ENCODE measurements at places on chromosomes 12 and 14.

DNA sequence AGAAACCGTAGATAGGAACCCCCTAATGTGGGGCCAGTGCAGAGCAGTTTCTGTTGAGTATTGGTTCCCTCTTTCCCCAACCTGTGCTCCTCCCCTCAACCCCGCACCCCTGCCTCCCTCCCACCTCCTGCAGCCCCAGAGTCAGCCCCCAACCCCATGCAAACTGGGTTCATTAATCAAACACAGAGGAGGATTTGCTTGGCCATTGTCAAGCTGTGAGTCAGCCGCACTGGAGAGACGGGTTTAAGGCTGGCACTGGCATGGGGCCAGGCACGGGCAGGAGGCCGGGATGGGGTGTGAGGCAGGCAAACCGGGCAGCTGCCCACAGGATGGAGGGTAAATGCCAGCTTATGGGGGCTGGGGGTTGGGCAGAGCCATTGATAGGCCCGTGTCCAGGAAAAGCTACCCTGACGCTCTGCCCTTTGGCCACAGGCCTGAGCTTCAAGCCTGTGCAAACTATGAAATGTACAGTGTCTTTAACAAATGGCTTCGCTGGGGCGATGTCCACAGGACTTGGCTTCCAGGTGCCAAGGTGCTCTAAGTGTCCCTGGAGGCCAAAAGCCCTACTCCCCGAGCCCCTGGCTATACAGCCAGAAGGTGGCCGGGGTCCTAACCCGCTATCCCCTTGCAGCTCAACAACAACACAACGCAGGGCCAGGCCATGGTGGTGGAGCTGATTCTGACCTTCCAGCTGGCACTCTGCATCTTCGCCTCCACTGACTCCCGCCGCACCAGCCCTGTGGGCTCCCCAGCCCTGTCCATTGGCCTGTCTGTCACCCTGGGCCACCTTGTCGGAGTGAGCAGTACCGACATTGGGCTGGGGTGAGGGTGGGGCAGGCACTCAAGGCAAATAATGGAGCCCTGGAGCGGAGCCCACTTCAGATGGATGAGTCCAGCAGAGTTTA lies 1.4 kb downstream of the AQP5 start:
- DNase-seq = no peak

GRCh38 chr12:53200458-53201176 lies 6.4 kb downstream of the ITGB7 start:
- no peak for DNase-seq

DNA sequence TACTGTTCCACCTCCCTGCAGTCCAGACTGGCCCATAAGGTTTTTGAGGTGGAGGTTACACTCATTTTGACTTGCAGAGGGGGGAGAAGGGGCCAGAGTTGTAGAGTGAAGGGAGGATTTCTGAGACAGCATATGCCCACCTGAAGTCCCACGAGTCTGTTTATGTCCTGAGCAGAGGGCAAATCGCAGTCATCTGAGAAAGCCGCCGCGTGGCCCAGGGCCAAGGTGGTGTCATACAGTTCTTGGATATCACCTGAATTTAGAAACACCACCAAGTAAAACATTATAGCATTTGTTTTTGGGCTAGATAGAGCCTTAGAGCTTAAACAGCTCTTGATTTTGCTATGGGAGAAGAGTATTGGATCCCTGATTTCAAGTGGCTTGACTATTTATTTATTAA lies 30.9 kb downstream of the TDG start:
- DNase-seq = no peak

- DNase-seq = no peak
Measured at GRCh38 chr14:70871001-70871400, 36.3 kb upstream of the PCNX1 start.

DNA sequence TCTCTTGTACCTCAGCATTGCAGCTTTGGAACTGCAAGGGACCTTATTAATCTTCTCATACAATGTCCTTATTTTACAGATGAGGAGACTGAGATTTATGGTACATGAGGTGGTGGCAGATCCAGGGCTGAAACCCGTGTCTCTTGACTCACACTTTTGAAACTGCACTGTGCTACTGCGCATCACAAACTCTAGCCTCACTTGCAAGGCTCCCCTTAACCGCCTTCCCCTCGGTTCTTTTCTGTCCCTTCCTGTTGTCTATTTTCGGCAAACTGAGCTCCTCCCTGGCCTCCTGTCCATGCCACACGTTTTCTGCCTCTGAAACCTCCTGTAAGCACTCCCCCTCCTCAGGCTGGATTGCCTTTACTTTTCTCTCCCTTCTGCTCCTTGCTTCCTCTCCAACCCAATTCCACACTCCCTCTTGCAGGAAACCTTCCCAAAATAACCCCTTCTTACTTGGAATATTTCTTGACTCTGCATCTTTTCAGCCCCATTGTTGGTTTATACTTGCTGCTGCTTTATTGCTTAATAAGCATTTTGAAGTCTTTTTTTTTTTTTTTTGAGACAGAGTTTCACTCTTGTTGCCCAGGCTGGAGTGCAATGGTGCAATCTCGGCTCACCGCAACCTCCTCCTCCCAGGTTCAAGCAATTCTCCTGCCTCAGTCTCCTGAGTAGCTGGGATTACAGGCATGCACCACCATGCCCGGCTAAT lies 72.4 kb upstream of the CISTR start:
- no peak for DNase-seq

DNA sequence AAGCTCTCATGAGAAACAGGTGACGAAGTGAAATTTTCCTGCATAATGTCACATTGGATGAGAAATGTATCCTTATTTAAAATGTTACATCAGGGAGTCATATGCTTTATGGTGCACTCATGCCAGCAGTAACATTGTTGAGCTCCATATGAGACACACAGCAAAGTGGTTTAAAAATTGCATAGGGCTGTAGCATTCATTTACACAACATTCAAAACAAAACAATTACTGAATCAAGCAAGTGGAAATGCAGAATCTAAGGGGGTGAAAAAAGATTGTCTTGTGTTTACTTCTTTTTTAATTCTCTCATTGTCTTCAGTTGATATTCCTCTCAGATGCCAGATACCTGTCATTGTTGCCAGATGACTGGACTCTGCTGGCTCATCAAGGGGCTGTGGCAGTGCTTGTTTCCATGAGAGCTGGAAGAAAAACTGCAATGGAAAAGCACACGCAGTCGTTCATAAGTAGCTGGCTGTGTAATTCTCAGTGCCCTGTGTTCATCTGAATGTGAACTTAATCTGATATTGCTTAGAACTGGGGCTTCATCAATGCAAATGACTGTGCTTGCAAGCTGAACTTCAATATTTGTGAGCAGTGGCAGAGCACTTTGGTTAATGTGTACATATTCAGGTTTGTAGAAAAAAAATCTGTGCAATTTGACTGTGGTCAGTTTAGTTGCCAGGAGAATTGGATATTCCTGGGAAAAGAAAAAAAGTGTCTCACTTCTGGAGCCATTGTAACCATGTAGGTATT lies 305.6 kb downstream of the RAD51B start:
- DNase-seq = no peak

GRCh38 chr12:88952562-88952942 lies 372.3 kb upstream of the KITLG start:
- no peak for DNase-seq

- DNase-seq = no peak
Measured at GRCh38 chr12:22284871-22285270, 49.6 kb downstream of the ST8SIA1 start.

- no peak for DNase-seq
Measured at GRCh38 chr12:40586823-40587222, 105.4 kb upstream of the CNTN1 start.

DNA sequence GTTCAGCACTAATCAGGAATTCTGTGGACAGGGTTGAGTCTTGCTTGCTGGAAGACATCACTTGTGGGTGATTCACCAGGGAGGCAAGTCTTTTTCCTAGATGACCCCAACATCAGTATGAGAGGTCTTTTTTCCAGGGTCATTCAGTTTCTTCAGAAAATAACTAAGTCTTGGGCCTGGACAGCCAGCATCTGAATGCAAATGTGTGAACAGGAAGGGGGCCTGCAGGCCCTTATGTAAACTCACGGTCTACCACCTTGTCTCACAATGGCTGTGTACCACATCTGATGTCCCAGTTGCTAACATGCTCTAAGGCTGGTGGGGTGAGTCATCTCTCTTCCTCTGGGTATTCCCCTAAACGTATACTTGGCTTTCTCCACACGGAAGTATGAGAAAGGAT lies 79.2 kb downstream of the HECTD4 start:
- DNase-seq = peak; percentile 56

- DNase-seq = no peak
Measured at GRCh38 chr12:80766897-80767296, 50.2 kb downstream of the MYF5 start.

DNA sequence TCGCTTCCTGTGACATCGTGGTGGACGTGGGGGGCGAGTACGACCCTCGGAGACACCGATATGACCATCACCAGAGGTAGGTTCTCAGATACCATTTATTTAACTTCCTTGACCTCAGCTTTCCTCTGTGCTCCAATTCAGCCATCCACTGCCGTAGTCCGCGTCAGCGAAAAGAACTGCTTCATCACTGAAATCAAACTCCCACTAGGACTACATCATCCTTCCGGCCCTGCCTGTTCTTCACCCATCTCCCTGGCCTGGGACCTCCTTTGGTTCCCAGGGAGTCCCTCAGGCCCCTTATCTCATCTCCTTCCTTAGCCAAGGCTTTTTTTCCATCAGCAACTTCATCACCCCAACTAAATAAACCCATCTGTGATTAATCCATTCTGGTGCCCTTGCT lies 692 bp downstream of the MYG1 start:
- DNase-seq = no peak

GRCh38 chr14:96160076-96160912 lies 44.3 kb upstream of the BDKRB2 start:
- DNase-seq = no peak

DNA sequence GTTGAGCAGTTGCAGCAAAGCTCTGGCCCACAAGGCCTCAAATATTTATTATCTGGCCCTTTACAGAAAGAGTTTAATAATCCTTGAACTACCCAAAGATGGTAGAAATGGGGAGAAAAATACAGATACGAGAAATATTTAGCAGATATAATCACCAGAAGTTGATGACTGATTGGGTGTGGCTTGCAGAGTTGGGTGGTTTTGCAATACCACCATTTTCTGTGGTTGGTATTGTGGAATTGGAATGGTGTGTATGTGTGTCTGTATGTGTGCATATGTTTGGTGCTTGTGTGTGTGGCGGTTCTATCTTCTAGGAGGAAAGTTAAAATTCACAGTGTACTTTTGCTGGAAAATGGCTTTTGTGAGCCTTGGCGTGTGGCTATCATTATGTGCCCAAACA lies 85.4 kb upstream of the MANSC4 start:
- DNase-seq = no peak

- no peak for DNase-seq
Measured at GRCh38 chr14:76771437-76771980, 10.2 kb downstream of the VASH1 start.

DNA sequence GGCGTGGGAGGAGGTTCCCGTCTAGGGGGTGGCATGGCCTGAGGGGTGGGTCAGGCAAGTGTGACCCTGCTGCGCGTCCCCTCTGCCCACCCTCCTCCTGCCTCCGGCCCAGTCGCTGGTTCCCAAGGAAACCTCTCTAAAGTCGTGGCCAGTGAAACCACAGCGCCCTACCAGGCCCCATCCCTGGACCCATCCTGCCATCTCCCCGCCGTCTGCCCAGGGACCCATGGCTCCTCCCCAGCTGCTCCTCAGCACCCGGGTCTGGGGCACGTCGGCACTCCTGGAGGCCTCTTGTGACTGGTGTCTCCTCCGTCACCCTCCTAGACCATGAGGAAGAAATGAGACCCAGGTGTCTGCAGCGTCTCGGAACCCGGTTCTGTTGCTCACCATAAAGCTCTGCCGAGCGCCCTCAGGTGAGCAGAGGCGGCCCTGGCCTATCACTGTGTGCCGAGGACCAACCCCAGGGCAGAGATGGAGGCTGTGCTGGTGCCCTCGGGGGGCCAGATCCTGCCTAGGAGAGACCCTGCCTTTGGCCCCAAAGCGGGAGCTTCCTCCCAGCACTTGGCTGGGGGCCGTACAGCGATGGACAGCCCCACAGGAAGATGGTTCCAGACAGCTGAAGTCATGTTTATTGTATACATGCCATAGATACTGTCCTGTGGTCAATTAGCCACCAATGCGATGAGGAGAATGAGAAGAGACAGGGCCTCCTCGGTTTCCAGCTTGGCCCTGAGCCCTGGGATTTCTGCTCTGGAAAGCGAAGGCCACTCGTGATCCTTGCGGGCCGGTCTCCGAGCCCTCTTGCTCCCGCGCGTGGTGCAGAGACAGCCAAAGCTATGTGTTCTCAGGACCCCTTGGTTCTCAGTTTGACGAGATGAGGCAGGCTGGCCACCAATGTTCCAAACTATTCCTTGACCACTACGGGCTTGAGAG lies 222.5 kb upstream of the RTL1 start:
- no peak for DNase-seq

DNA sequence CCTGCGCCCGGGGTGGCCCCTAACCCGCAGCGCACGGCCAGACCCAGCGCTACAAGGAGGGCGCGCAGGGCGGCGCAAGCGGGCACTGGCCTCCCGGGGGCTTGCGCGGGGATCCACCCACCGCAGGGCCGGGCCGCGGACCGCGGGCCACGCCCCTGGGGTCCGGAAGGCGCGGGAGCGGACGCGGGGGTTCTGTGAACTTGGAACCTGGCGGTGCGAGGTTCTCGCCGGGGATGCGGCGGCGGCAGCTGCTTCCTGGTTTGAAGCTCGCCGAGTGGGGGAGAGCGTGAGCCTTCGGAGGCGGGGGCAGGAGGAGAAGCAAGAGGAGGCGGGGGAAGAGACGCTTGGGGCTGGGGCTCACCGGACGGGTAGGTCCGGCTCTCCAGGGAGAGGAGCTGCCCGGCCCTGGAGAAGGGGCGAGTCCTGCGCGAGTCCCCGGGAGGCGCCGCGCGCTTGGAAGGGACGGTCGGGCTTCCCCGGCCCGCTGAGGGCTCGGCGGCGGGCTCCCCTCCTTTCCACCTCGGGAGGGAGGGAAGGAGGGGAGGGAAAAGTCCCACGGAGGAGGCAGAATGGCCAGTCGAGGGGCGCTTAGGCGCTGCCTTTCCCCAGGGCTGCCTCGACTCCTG lies at the start of gene PRKCH:
TSS of gene PRKCH (plus strand) at position 195 of the 626 bp plus-strand sequence. CDS start 523 bp downstream, outside the sequence.
- peak; percentile 87 for DNase-seq

GRCh38 chr12:3206536-3207072 lies 129.4 kb downstream of the TSPAN9 start:
- DNase-seq = no peak

- no peak for DNase-seq
Measured at GRCh38 chr14:74820288-74820687, 55.7 kb downstream of the PROX2 start.

GRCh38 chr12:12891881-12892355 lies 556 bp downstream of the GPRC5A start:
- no peak for DNase-seq

GRCh38 chr14:26820572-26820971 lies 222.7 kb upstream of the NOVA1 start:
- DNase-seq = no peak

Measured in CD4-positive, alpha-beta T cell treated with Interleukin-21 for 1 hour (primary cell).